CD4-positive, alpha-beta T cell treated with Interleukin-12 subunit alpha and Interleukin-12 subunit beta, for 1 hour (primary cell): ENCODE measurements at places on chromosomes 12 and 14.

DNA sequence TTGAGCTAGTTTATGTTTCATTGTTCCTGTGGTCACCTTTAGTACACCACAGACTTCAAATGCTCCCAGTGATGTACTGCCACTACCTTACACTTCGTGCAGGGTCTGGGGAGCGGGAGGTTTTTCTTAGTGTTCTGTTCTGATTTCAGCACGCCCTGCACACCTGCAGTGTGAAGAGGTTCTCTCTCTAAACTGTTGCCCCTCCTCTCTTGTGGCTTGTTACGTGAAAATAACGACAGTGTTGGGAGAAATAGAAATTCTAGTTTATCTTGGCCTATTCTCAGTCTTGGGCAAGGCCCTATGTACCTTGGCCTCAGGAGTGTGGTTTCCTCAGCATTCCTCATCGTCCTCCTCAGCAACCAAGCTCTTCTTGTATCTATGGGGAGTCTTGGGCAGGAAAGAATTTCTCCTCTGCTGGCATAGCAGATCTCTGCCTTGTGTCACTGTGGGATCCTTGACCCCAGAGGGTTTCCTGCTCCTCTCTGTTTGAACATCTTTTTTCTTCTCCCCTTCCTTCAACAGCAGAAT, 48.6 kb downstream of the EIF2S3B start:
- peak; percentile 56 for DNase-seq

- DNase-seq, result no peak
Measured at GRCh38 chr14:67579636-67580035, 20.4 kb downstream of the PIGH start.

- no peak for DNase-seq
Measured at GRCh38 chr12:116126610-116127009, 150.9 kb downstream of the MED13L start.

DNA sequence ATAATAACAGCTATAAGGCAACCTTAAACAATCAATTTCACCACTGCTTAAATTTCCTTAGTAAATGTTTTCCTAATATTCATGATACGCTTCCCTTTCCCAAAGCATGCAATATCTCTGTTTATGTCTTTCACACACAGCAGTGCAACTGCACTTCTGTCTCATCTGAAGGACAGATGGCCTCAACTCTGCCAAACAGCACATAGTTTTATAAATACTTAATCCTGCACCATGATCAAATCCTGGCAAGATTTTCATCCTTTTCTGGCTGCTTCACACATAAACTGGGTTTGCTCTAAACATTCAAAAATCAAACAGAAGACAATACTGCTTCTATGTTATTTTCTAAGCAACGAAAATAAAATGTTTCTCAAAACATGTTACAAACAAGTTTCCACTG, 266.3 kb downstream of the ITPR2 start:
- DNase-seq, result no peak

DNA sequence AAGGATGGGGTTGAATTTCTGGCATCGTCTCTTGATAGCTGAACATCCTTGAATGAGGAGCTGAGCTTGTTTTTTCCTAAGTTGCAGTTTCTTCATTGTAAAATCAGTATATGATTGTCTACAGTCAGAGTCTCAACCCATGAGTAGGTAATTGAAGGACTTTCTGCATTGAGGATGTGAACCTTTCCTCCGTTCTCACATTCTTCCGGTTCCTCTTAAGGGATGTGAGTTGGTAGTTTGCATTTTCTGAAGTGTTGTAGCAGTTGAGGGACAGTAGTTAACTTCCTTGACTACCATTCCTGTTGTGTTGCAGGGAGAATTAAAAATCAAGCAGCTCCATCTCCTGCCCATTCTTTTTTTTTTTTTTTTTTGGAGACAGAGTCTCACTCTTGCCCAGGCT, 19.1 kb downstream of the TPCN1 start:
- DNase-seq, result no peak

DNA sequence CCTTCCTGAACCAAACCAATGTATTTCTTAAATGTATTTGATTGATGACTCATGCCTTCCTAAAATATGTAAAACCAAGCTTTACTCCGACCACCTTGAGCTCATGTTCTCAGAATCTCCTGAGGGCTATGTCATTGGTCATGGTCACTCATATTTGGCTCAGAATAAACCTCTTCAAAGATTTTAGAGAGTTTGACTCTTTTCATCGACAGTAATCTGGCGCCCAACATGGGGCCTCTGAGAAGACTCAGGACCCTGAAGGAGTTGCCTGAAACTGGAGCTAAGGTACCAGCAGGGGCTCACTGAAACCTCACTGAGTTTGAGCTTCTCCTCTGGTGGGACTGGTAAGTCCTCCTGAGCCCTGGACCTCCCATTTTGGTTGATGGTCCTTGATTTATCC, 17.2 kb upstream of the PSMC1 start:
- no peak for DNase-seq

DNA sequence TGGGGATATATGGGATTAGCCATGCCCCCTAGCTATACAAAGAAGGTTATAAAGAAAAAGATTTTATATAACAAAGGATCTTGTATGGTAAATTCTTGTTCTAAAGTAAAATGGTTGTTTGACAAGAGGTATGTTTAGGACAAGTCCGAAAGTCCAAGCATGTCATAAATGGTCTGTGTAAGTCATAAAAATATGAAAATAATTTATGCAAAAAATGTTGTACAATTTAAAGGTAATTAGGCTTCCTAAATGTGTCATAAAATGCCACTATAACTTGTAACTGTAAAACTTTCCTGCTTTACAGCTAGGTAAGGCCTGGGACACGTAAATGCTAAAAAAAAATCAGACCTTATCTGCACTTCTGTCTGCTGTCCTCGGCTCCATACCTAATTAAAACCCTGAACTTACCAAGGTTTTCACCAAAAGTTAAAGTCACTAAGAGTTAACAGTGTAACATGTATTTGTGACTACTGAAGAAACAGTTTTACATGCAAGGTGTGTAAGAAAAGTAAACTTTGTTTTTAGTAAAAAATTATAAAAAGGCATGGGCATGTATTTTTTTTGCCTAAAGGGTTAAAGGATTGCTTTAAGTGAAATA, 110.0 kb upstream of the RESF1 start:
- DNase-seq, result no peak

- no peak for DNase-seq
Measured at GRCh38 chr12:66240096-66240820, 51.2 kb downstream of the IRAK3 start.

GRCh38 chr14:99603471-99604277, at the start of gene CCDC85C:
Gene CCDC85C, minus strand, starts transcription at chr14:99604207. Its CDS starts 248 bp downstream, at chr14:99603959.
- peak; percentile 58 for DNase-seq

DNA sequence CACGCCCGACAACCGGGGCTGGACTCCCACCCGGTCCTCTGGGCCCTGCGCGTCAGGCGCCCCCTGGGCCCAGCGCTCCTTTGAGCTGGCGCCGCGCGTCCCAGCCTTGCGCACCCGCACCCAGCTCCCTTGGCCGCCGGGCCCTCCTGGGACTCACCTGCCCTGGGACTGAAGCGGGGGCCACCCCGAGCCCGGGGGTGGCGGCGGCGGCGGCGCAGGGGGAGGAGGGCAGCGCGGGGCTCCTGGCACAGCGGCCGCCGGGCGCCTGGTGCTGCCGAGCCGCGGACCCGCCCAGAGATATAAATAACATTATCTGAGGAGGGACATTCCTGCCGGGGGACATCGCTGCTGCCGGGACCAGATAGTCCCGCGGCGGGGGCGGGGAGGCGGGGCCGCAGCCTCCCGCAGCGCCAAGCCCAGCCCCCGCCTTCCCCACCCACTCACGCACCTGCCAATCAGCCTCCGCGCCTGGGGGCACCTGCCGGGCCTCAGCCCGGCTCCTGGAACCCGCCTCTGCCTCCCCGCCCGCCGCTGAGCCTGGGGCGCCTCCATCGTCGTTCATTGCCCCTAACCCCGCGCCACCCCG, at the start of gene SPTB:
TSS of gene SPTB (minus strand) at position 273 of the 586 bp plus-strand sequence. CDS start 56,813 bp downstream, outside the sequence.
- DNase-seq, result peak; percentile 61

GRCh38 chr12:67154901-67155300, 114.3 kb upstream of the CAND1 start:
- no peak for DNase-seq
